NCI-H2081 (cell line): ENCODE measurements at places on chromosomes 3 and 15.

DNA sequence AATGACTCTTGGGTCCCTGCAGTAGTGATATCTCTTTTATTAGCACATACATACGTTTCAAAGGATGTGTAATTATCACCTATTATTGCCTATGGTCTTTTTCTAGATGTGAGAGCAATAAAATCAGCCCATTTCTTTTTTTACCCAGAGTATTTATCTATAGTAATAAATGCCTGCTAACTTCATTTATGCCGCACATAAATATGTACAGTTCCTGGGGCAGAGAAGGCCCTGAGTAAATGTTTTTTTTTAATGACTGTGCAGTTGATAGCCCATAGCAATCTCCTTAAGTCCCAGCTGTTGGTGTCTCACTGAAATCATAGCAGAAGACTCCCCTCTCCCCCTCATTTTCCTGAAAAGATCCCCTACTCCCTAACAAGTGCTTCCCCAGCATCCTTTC lies 16.7 kb downstream of the RAB8B start:
- DNase-seq, result no peak

DNA sequence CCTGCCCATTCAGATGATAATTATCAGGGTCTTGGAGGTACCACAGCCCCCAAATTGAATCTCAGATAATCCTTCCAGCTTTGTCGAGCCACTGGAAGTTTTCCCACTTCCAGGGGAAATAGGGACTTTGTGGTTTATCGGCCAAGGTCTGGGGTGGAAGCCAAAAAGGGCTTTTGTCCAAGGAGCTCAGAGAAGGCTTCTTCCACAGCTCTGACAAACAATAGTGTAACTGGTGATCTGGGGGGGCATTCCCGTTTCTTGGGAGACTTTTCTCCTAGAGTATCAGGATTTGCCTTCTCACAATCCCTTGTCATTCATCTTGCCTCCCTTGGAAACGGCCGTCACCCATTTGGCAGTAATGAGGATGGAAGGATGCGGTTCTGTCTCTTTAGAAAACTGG lies 18.4 kb downstream of the SRGAP3 start:
- DNase-seq, result no peak

- DNase-seq, result no peak
Observed at GRCh38 chr3:40057786-40058185, 248.4 kb downstream of the MYRIP start.

DNA sequence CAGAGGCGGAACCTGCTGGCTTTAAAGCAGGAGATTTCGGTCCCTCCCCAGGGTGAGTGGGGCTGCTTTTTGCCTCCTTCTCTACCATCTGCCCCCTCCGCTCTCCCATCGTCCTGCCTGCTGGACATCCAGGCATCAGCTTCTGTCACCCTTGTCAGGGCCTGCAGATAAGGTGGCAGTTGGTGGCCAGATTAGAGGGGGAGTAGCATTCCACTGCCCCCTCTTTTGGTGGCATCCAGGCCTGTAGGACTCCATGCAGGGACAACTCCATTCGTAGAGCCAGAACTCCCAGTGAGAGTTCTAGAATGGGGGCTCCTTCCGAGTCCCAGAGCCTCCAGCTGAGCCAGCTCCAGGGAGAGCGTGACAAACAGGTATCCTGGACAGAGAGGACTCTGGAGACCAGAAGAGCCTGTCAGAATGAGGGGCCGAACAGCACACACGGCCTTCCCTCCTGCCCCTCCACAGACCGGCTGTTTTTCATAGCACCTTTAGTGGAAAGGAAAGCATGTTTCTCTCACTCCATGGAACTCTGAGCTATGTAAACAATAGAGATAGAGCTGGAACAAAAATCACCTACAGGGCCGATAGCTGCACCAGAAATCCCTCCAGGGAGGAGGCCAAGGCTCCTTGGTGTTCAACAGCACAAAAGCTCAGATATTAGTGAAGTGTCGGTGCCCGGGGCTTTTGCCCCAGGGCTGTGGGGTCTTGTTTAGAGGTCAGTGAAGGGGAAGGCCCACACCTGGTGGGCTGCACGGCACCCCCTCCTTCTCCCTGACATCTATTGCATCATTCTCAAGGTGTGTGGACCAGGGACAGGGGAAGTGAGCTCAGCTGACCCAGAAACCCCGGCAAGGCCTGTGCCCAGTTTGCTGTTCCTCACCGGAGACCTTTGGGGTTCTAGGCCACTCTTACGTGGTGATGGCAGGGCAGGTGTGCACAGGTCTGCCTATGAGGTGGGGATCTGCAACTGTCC lies 34.2 kb downstream of the MAGEF1 start:
- DNase-seq, result no peak

DNA sequence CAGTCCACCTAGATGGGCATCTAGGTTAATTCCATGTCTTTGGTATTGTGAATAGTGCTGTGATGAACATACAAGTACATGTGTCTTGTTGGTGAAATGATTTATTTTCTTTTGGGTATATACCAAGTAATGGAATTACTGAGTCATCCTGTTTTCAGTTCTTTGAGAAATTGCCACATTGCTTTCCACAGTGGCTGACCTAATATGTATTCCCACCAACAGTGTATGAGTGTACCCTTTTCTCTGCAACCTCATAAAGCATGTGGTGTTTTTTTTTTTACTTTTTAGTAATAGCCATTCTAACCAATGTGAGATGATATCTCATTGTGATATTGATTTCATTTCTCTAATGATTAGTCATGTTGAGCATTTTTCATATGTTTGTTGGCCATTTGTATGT lies 86.0 kb upstream of the NDN start:
- no peak for DNase-seq

DNA sequence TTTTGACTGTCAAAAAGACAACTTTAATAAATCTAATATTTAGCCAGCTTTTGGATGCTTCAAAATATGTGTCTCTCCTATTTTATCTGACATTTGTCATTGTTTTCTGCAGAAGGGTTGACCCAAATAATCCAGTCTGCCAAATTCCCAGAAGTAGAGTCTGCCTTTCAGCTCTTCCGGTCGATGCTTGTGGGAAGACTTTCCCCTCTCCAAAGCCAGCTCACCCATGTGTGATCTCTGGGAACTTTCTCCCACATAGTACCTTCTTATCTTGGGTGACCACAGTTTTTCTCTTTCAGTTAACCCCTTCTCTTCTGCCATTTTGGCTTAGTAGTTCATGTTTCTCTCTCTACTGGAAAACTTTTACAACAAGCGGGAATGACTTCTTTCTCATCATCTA lies 94.1 kb downstream of the ASB7 start:
- no peak for DNase-seq

DNA sequence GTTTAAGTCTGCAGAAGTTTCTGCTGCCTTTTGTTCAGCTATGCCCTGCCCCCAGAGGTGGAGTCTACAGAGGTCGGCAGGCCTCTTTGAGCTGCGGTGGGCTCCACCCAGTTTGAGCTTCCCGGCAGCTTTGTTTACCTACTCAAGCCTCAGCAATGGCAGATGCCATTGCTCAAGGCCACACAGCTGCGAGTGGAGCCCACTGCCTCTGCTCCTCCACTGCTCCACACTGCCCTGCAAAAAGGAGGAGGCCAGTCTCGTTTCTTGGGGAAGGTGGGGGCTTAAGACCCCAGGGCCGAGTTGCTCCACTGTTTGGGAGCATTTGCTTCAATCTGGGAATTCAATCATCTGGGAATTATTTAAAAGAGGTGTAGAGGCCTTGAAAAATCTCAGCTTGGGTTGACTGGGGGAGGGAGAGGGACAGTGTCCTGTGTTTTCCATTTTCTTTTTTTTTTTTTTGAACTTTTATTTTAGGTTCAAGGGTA lies 144.6 kb upstream of the MEF2A start:
- DNase-seq, result no peak

- DNase-seq, result no peak
Observed at GRCh38 chr3:41912280-41912679, 49.6 kb downstream of the ULK4 start.

DNA sequence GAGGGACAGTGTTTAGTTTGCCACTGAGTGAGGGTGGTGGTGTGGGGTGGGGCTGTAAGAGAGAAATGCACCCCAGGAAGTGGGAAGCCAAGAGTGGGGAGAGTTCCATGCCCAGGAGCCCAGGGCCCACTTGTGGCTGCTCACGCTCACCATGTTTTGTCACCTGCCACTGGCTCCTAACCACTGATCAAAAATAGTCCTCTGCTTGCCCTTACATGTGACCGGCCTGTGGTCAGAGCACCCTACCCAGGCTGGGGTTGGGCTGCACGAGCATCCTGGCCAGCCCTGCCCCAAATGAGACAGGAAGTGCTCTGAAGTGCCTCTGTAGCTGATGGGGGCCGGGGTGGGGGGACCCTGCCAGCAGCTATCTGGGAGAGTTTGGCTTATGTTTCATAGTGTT lies 216.3 kb downstream of the RPLP1 start:
- DNase-seq, result no peak
